ENCODE measurements at places on chromosomes 1 and 21. TPM values are rescaled to one million over a fixed set of nuclear protein-coding genes. Genes with fewer than 3 reads are reported as not detected.

The UBL4B gene
- 0.29 TPM for total RNA-seq

- H3K4me3 ChIP-seq = no peak overlapping the region
- H3K27ac ChIP-seq = no peak overlapping the region
- no peak for DNase-seq
- H3K27me3 ChIP-seq = no peaks in the 10 kb centered on the region
- no peaks in the 10 kb centered on the region for H3K36me3 ChIP-seq
Observed at GRCh38 chr1:246482805-246483568, 24.1 kb downstream of the SMYD3 start.

The KRTAP13-2 gene
- total RNA-seq = not detected

- no peak for DNase-seq
- no peaks in the 10 kb centered on the region for H3K27me3 ChIP-seq
Observed at GRCh38 chr1:28983509-28984310, 69.3 kb downstream of the EPB41 start.
